NCI-H1436 (cell line): ENCODE measurements at places on chromosomes 4 and X.

GRCh38 chr4:1583051-1583785, 100.9 kb downstream of the FAM53A start:
- no peak for DNase-seq

DNA sequence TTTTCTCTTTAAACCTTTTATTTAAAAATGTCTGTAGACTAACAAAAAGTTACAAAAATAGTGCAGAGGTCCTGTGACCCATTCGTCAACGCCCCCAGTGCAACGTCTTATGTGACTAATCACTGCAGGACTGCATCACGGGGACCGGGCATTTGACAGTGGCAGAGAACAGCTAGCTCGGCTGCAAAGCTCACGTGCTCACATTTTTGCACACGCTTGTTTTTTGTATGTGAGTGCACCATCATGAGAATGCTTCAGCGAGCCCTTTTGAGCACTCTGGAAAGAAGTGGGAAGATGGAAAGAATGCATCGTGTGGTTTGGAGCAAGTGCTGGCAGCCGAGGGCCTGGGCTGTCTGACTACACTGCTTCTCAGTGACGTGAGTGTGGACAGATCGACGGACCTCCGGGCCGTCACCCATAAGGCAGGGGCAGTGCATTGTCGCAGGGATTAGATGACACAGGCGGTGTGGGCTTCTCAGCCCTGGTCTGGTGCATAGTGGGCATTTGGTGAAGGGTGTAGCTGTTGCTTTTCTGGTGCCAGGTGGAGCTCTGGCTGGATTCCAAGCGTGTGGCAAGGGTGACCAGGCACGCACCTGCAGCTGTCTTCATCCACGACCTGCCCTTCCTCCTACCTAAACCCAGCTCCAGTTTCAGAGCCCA, 17.7 kb downstream of the SPON2 start:
- no peak for DNase-seq

DNA sequence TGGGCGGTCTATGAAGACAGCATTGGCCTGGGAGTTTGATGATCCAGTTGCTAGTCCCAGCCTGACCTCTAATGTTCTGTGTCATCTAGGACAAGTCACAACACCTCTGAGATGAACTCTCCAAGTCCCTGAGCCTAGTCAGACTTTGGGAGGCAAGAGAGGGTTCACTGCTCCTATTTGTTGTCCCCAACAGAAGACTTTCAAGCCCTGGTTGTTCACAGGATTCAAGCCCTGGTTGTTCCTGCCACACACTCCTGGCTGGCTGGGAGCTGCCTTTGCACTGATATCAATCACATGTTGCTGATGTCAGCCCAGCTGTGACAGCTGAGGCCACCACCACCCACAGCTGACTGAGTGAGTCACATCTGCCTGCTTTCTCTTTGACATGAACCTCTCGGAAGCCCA, 253.2 kb upstream of the RASGEF1B start:
- DNase-seq = no peak

DNA sequence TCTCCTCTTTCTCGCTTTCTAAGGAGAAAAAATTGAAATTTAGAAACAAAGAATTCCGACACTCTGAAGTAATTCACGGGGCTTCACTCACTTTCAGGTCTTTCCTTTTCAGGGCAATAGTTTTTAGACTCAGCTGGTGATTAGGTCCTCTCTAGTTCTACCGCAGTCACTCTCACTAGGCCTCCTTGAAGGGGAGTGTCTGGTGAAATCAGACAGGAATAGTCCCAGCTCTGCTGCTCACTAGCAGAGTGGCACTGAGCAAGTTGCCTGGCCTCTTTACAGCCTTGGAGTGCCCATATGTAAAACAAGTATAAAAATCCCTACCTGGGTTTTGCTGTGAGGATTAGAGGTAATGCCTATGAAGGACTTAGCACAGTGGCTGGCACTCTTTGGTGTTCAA, 64.1 kb downstream of the NEUROG2 start:
- no peak for DNase-seq

DNA sequence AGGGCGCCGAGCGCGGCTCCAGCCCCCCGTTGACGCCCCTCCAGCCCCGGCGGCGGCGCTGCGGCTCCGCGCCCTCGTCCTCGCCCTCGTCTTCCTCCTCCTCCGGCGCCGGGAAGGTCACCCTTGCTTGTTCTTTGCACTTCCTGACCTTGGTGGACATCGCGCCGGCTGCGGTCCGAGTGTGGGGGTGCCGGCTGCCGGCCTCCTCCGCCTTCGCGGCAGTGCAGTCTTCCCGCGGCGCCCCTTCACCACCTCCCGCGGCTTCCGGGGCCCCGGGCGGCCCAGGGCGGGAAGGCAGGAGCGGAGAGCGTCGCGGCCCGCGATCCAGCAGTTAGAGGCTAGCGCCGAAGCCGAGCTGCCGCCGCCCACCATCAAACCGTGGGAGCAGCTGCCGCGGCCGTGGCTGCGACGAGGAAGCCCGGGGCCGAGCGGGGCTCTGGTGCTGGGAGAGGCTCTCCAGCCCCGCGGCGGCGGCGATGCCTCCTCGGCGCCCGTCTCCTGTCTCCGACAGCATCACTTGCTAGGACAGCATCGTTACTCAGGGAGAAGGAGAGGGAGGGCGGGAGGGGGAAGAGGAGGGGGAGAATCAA, at the start of gene TRPC3:
Gene TRPC3 (minus strand): TSS at position 540 of the 590 bp plus-strand sequence. CDS start 380 bp downstream, at position 160.
- no peak for DNase-seq

DNA sequence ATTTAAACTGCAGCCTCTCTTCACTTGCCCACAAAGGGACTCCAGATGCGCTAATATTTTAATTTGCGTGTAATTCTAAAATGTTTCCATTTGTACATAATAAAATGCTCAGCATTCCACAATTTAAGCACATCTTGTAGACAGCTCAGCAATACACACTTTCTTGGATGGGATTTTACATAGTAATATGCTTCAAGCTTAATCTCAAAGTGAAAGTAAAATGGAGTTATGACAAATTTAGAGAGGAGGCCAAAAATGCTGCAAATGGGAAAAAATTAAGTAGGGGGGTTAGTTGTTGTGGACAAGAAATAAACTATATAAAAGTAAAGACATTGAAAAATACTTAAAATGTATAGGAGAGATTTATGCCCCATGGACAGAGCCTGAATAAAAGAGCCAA, 149.1 kb downstream of the FBXO8 start:
- no peak for DNase-seq

- DNase-seq = no peak
These were observed 108.6 kb upstream of the ARX start for GRCh38 chrX:25124391-25124790.

- DNase-seq = no peak
These were observed 21.5 kb downstream of the XIAP start for GRCh38 chrX:123881330-123881729.

DNA sequence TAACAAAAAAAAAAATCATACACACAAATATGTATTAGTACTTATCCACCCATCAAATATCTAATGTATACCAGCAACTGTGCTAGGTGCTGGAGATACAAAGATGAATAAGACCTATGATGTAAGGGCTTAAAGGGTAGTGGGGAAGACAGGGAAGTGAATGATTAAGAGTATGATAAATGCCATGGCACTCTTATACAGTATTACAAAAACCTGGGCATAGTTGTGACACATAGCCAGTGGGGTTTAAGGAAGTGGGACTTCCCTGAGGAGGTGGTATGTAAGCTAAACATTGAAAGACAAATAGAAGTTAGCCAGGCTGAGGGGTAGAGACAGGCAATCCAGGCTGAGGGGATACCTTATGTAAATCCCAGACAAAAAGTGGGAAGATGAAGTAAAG, 23.5 kb downstream of the CHM start:
- no peak for DNase-seq

DNA sequence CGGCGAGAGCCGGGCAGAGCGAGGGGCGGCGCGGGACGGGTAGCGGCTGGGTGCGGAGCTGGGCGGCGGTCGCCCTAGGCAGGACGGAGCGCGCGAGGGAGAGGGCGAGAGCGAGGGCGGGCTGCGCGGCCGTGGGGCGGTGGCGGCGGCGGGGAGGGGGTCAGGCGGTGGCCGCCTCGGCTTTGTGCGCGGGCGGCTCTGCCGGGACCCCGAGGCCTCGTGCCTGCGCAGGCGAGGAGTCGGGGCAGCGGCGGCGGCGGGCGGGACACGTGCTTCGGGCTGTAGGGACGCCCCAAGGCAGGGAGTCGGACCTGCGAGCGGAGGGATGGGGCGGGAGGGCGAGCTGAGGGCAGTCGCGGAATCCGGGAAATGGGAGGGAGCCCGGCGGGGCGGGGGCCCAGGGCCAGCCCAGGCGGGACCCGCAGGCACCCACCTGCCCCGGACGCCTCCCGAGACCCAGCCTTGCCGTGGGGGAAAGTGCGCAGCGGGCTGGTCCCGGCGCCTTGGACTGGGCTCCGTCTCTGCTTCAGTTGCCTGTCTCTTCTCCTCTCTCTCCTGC, 465 bp downstream of the BMPR1B start:
- DNase-seq = no peak
